Activated T-cell treated with anti-CD3 and anti-CD28 coated beads for 4 hours (primary cell): ENCODE measurements at places on chromosomes 2 and 18.

DNA sequence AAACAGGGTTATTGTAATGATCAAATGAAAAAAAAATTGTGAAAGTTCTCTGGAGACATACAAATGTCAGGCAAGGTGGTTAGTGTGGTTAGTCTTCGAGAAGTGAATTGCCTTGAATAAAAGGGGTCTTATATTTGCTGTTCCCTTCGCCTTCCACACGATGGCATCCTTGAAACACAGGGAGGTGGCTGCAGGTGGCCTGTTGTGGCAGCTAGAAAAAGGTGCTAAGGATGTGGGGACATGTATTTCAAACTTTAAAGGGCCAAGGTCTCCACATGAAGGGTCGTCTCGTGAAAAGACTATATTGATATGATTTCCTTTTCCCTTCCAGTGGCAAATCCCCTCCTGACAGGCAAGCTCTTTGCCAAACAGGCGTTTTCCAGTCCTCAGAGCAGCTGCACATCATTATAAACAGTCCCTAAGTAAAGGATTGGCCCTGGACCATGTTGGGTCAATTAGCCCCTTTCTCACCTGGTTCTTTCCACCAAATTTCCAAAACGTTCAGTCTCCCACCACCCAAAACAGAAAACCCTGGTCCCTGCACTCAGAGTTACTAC, 68.5 kb downstream of the COPS8 start:
- DNase-seq, result peak; percentile 42

GRCh38 chr18:45554389-45554737, 60.9 kb upstream of the SLC14A2 start:
- DNase-seq, result no peak

DNA sequence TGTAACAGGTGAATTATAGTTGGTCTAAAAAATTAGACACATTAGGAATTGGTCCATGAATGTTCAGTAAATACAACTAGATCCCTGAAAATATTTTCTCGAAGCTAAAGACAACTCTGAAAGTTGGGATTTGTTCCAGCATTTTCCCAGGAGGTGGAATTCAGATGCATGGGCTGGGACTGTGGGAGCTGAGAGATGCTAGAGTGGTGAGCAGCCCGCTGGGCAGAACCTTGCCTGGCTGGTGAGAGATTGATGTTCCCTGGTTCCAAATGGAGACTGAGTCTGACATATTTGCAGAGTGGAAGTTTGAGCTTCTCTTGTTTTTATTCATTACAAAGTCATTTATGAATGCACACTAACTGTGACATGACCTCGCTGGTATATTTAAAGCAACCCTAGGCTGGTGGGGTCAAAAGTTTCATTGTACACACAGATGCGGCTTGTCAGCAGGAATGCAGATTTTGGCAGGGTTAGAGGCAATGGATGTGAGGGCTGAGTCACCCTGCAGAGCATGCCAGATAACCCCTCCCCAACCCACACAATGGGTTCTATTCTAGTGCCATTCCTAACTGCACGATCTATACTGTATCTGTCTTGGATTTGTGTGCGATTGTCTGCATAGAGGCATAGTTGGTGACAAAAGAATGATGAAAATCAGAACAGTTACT, 23.5 kb upstream of the TMEM178A start:
- no peak for DNase-seq

DNA sequence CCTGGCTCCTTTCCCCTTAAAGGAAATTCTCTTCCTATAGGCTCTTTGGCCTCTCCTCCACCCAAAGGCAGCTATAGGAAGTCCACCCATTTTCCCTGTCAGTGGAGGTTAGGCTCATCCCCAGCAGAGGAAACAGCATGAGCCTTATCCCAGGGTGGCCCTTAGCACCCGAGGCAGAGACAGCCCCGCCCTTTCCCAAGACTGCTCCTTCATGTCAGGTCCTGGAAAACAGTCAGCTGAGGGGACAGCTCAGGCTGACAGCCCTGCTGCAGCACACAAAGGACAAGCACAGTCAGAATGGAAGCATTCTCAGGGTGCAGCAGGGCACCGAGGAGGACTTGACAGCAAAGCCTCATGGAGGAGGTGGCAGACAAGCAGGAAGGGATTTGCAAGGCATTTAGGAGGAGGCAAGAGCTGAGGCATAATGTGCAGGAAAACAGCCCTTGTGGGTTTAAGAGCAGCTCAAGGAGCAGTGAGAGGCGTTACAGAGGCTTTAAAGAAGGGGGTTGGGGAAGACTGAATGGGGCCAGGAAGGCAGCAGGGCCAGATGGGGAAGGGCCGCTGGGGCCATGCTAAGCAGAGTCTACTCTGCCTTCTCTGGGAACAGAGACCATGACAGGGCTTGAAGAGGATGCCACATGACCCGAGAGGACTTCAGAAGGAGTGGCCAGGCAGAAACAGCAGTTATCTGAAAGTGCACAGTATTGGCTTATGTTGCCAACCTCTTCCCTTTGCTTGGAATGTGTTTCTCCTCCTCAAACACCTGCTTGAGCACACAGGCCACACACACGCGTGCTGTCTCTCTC, 216.6 kb downstream of the SH3BP4 start:
- no peak for DNase-seq

GRCh38 chr2:20129331-20130159, 78.1 kb upstream of the LAPTM4A start:
- no peak for DNase-seq

- DNase-seq, result no peak
Measured at GRCh38 chr2:143807192-143807591, 678.0 kb downstream of the ARHGAP15 start.

- no peak for DNase-seq
Measured at GRCh38 chr2:41771710-41772109, 276.1 kb upstream of the PKDCC start.

GRCh38 chr2:147463881-147464520, 380.8 kb upstream of the ACVR2A start:
- no peak for DNase-seq

DNA sequence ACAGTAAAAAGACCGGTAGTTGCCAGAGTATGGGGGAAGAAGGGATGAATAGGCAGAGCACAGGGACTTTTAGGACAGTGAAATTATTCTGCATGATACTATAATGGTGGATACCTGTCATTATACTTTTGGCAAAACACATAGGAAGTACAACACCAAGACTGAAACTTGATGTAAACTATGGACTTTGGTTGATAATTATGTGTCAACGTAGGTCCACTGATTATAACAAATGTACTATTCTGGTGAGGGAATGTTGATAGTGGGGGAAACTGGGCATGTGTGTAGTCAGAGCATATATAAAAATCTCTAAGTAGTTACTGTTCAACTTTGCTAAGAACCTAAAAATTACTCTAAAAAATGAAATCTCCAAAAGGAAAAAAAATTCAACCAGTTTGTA, 629.7 kb downstream of the CCDC85A start:
- no peak for DNase-seq

DNA sequence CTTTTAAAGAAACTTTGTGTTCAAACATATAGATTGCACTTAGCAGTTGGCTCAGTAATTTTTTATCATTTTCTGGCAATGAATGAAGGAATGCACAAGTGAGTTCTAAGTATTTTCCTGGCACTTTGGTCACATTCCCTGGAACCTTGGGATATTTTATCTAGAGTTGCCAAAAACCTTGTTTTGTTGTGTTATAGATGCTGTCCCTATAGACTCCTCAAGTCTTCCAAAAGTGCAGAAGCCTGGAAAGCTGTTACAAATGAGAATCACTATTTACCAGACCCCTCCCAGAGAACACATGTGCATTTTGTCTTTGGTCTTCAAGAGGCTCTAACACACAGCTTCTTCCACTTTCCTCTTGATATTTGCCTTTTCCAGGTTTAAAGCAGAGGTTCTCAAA, 108.3 kb downstream of the RND3 start:
- DNase-seq, result no peak
